Naive B cell (primary cell): ENCODE measurements at places on chromosomes 6 and 20. TPM values are rescaled to one million over a fixed set of nuclear protein-coding genes. Genes with fewer than 3 reads are reported as not detected.

Gene TGM2
- 0.21 TPM for polyA plus RNA-seq

Gene WFDC12
- not detected for polyA plus RNA-seq

Gene BMP7
- not detected for polyA plus RNA-seq

Gene FAM209B
- polyA plus RNA-seq: not detected

Gene MAP7
- 0.40 TPM for polyA plus RNA-seq

Gene C6orf118
- polyA plus RNA-seq: not detected

Gene IP6K3
- polyA plus RNA-seq: not detected

Gene EPHA7
- polyA plus RNA-seq: not detected

Gene PI3
- polyA plus RNA-seq: not detected

Gene TMEM200A
- polyA plus RNA-seq: not detected

Gene TRAPPC3L
- not detected for polyA plus RNA-seq

Gene SLC32A1
- not detected for polyA plus RNA-seq

Gene FOXQ1
- not detected for polyA plus RNA-seq

Gene SLC44A4
- polyA plus RNA-seq: not detected

Gene COL21A1
- polyA plus RNA-seq: not detected

Gene RBM39
- polyA plus RNA-seq: 159 TPM

Gene SLC22A3
- polyA plus RNA-seq: not detected

Gene PDYN
- not detected for polyA plus RNA-seq

Gene RPP40
- polyA plus RNA-seq: 18.6 TPM

Gene SEMG1
- not detected for polyA plus RNA-seq

Gene OXT
- not detected for polyA plus RNA-seq

Gene RAET1L
- not detected for polyA plus RNA-seq

Gene WFDC10B
- polyA plus RNA-seq: not detected

Gene TPD52L1
- polyA plus RNA-seq: not detected

Gene MYLK4
- polyA plus RNA-seq: not detected

Gene PLEKHG1
- polyA plus RNA-seq: 52.4 TPM

Gene TMEM244
- polyA plus RNA-seq: not detected

Gene HLA-DOA
- 424 TPM for polyA plus RNA-seq

Gene ANKRD66
- polyA plus RNA-seq: not detected

Gene DDR1
- 4.2 TPM for polyA plus RNA-seq

Gene KCNK5
- not detected for polyA plus RNA-seq
